ENCODE measurements at places on chromosomes 7 and 10.

GRCh38 chr10:6382081-6382480 lies 179.3 kb downstream of the PFKFB3 start:
- DNase-seq = no peak

DNA sequence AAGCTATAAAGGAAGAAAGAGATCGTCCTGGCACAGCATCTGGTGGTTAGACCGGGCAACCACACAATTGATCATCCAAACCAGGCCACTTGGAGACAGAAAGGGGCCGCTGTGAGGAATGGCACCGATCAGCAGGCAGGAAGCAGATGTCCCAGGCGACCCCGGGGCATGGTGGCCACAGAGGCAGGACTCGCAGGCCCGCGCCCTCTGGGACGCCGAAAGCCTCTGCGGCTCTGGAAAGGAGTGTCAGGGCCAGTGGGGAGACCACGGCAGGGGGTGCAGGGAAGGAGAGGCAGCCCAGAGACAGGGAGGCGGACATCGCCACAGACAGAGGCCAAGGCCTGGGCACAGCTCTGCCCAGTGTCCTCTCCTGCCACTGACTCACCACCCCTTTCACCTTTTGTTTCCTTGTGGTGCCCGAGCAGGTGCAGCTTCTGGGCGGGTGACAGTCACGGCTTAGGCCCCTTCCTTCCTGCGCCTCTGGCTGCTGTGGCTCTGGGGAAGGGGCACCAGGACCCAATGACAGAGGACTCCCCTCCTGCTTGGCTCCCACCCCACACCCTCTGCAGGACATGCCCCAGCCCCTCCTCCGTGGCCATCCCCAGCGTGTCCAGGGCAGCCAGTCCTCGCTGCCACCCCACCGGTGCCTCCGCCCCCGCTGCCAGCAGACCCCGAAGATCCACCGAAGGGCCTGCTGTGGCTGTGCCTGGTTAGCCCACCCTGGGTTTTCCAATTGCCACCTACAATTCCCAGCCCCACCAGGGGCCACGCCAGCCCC lies 10.9 kb downstream of the STK32C start:
- DNase-seq = peak; percentile 81

DNA sequence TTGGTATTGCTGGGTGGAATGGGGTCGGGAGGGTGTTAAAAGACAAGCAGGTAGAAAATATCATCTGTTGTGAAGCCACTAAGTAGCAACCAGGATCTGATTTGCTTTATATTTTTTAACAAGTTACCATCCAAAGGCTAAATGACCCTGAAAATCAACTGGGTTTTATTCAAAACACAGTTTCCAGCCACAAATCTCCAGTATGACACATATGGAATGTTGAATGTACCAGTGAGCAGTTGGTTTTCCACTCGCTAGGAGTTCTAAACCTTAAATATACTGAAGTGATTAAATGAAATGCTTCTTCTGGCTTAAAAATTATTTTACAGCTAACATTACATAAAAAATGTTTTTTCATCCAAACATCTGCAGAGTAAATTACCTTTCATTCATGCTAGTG lies 112.5 kb downstream of the PDE1C start:
- DNase-seq = no peak

- DNase-seq = peak; percentile 73
Measured at GRCh38 chr7:103989200-103989784, at the start of gene RELN. RELN (minus strand) TSS chr7:103989658; CDS start chr7:103989356, 302 bp downstream.

GRCh38 chr10:103757531-103758293 lies 97.7 kb downstream of the SH3PXD2A start:
- peak; percentile 95 for DNase-seq

DNA sequence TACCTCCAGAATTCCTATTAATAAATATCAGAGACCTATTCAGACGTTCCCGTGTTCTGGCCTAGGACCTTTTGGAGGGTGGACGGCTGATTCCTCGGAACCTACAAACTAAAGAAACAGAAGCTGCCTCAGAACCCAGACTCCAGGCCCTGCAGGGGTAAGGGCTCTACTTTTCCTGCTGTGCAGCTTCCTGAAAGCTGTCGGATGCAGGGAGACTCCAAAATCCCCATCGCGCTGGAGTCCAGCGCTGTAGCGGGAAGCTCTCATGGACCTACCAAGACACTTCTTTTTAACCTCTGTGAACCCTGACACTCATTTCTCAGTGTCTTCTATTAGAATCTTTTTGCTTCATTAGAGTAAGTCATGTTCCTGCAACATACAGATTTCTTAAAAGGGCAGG lies 244.5 kb upstream of the PITRM1 start:
- peak; percentile 17 for DNase-seq

GRCh38 chr10:132395704-132396493 lies 1.1 kb upstream of the PWWP2B start:
- DNase-seq = peak; percentile 95

GRCh38 chr10:88702848-88703597 lies 3.0 kb upstream of the LIPK start:
- peak; percentile 8 for DNase-seq

DNA sequence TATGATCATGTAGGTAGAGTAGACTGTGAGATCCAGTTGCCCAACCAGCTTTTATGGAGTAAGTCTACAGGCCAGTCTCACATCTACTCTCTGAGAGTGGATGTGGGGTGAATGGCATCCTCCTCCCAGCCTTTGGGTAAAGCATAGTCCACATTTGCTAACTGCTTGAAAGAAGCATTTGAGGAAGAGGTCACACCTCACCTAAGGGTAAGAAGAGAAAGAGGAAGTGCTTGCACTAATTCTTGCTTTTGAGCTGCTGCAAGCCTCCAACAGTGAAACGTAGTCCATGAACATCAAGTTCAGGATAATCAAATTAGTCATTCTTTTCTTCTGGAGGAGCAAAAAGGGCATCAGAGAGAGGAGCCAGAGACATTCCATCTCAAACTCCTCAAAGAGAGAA lies 93.9 kb upstream of the AGR3 start:
- DNase-seq = no peak

DNA sequence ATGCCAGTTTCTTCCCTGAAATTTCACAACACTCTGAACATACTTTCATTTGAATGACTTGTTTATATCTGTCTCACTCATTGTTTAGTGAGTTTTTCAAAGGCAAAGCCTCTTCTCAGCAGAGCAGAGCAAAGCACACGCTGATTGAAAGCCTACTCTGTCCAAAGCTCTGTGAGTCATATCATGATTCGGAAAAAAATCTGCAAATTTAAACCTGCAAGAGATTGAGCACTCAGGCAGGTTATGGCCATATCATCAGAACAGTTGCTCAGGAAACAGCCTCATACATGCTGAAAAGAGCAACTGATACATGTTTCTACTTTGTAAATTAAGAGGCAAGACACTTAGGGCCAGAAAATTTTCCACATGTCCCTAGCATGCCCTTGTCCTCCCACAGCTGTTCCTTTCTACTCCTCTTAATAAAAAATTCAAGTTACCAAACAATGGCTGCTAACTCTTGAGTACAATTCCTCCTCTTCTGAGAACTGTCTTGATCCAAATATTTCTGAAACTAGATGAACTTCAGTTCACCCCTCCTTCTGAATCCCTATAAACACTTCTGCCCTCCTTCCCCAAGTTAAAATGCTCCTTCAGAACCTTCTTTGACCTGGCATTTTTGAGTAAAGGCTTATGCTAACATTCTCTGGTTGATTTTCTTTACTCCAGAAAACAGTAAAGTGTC lies 140.6 kb upstream of the HPS1 start:
- DNase-seq = no peak

GRCh38 chr10:121687095-121687813 lies 89.0 kb upstream of the FGFR2 start:
- DNase-seq = no peak

DNA sequence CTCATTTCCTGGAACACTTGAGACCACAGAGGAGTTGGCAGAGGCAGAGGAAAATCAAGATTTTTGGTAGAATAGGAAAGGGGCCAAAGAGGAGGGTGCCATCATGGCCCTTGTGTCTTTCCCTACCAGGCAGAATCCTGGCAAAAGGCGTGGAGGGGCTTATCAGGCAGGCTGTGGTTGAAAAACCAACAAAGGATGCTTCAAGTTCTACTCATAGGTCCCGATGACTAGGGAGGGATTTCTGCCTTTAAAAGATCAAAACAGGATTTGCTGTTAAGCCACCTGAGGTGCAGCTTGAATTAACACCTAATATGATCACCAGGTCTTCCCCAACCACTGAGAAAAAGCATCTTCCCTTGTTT lies 45.7 kb downstream of the BPGM start:
- DNase-seq = no peak

DNA sequence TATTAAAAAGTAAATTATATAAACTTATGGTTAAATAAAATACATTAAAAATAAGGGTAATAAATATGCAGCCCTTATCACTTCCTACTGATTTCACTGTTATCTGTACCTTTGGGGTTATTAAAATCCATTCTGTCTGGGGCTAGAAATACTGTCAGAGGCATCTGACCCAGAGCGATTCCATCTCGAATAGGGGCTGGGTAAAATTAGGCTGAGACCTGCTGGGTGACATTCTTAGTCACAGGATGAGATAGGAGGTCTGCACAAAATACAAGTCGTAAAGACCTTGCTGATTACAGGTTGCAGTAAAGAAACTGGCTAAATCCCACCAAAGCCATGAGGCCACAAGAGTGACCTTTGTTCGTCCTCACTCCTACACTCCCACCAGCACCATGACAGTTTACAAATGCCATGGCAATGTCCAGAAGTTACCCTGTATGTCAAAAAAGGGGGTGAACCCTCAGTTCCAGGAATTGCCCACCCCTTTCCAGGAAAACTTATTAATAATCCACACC lies 77.6 kb downstream of the COBL start:
- no peak for DNase-seq

DNA sequence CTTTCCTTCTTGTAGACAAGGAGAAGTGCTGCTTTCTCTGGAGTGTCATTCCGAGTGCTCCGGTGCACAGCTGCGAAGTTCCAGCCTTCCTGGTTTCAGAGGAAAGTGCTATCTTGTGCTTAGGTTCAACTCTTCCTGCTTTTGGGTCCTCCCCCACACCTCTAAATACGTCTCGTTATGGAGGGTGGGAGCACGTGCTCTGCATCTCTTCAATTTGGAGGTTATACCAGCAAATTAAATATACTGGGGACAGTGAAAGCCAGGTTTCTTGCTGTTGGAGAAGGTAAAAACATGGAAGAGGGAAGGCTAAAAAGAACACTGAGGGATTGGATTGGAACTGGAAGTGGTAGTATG lies 2.4 kb upstream of the ESYT2 start:
- no peak for DNase-seq

DNA sequence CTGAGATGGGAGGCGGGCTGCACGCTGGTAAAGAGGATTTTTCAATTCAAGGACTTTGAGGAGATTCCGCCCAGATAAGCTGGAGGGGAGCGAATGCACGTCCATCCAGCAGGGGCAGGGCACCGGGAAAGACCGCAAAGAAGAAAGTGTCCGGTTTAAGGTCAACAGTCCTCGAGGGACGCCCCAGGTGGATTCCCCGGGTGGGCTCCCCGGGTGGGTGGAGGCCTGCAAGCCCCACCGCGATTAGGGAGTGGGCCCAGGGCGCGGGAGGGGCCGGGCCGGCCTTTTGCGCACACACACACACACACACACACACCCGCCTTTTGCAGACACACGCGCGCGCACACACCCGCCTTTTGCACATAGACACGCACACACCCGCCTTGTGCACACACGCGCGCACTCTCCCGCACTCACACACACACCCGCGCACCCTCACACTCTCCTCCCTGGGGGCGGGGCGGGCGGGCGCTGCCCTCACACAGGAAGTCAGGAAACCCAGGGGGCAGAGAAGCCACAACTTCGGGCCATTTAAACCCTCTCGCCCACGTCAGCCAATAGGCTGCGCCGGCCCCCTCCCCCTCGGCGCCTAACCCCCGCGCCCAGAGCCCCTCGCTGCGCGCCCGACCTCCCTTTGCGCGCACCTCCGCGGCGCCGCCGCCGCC lies 615 bp downstream of the ARHGAP12 start:
- peak; percentile 84 for DNase-seq

GRCh38 chr10:123139521-123140163 lies 3.9 kb downstream of the HMX3 start:
- peak; percentile 77 for DNase-seq

DNA sequence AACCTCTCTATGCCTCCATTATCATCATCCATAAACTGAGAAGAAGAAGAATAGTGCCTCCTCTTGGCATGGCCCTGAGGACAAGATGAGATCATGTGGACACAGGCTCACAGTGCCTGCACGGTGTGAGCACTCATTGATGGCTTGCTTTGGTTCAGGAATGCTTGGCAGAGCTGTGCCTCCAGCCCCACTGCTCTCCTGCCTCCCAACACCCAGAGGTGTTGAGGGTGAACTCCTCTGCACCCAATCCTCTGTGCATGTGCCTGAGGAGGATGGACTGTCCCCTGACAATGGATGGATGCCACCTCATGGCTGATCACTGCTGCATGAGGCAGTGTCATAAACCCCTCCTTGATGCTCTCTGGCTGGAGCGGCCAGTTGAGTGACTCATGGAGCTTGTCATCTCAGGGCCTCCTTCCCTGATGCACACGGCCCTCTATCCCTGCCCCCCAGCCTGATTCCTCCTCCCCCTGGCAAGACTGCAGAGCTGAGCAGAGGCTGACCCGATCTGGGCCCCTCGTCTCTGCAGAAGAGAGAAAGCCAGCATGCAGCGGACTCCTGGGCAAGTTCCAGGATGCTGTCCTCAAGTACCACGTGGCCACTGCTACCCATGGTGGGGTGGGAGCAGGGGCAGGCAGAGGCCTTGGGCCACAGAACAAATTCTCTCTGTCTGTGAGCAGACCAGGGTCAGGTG lies 136.3 kb downstream of the KCNMA1 start:
- DNase-seq = peak; percentile 90

DNA sequence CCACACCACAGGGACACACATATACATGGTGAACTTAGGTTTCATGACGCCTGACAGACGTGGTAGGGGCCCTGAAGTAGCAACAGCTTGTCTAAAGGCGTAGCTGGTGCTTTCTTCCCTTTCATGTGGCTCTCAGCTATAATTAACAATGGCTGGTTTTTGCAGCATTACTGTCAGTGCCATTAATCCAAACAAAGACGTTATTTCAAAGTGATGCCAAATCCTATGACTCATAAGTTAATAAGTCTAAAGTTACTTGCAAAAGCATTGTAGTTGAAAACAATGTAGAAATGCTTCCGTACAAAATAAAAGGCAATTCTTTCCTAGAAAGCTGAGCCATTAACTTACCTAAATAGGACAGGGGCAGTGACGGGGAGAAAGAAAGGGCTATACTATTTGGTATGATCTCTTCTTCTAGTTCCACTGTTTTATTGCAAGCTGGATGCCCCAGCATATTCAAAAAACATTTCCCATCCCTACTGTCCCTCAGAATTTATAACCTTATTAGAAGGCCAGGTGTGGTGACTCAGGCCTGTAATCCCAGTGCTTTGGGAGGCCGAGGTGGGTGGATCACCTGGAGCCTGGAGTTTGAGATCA lies 105.4 kb downstream of the ODAD2 start:
- no peak for DNase-seq

DNA sequence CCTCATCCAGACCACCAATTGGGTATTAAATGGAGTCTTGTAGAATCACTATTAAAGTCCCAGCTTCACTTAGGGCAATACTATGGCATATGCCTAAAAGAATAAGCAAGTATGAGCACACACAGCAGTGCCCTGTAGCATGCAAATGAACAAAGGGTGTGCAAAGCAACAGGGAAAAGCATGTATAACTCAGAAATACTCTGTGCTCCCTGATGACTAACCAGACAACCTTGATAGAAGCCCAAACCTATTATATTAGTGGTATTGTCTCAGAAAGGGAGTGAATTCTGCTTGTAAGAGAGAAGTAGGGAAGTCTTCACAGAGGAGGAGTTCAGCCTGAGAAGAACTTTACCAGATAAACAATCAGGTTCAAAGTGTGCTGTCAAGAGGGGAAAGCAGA lies 131.2 kb downstream of the DGKI start:
- DNase-seq = peak; percentile 69

GRCh38 chr10:110706690-110707098 lies 62.6 kb downstream of the RBM20 start:
- DNase-seq = peak; percentile 76

All from osteoblast (primary cell).